ENCODE measurements at places on chromosomes 6 and 20.

DNA sequence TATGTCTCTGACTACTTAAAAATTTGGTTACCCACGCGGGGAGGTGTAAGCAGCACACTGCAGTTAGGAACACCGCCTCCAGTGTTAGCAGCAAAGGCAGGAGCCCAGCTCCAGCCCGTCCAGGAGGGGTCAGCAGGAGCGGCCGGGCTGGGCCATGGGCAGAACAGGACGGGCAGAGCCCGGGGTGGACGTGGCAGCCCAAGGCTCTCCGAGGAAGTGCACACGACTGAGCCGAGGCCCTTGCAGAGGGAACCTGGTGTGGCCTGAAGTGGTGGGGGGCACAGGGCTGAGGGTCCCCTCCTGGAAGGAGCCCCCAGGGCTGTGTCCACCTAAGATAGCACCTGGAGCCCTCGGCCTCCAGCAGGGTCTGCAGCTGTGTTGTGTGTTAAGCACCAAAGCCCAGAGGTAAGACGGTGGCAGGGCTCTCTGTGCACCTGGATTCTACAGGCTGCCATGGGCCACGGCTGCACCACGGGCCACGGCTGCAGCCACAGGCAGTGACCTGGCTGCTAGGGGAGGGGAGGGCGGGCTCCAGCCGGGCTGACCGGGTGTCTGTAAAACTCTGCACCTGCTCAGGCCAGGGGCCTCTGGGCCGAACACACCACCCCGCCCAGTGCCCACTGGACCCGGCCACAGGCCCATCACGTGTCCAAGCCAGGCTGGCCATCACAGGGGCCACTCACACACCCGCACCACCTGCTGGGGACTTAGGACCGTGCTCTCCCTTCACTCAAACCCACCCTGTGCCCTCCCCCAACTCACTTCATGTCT lies 6.6 kb downstream of the SLC2A4RG start:
- DNase-seq = no peak

- peak; percentile 58 for DNase-seq
Observed at GRCh38 chr20:59805786-59806577, 127.5 kb downstream of the SYCP2 start.

DNA sequence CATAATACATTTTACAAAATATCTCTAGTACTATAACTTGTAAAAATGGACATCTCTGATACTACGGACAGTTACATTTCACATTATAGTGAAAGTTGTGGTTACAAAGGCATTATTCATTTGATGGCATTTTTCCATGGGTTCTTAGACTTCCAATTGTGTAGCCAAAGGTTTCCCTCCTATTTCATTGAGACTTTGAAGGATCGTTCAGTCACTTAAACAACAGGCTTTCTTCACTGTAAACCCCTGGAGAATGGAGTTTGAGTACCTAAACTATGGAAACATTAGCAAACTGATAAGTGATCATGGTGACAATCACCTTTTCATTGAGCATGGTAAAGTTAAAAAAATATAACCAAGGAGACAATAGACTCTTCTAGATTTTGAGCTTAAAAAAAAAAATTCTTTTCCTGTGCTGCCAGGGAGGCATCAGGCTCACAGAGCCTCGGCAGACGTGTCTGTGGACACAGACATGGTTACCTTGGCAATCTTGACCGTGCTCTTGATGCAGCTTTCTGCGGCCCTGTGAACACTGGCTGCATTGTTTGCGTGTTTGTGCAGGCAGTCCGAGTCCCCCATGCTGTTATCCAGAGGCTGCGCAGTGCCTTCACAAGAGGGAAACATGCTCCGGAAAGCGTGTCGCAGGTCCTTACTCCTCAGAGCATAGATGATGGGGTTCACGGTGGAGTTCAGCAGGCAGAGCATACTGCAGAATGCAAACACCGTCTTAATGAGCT lies 22.6 kb downstream of the CNR1 start:
- DNase-seq = no peak

GRCh38 chr6:168908166-168908565 lies 345.5 kb downstream of the THBS2 start:
- no peak for DNase-seq
